ENCODE measurements at places on chromosomes 16 and 17. TPM values are rescaled to one million over a fixed set of nuclear protein-coding genes. Genes with fewer than 3 reads are reported as not detected.

GRCh38 chr16:47059991-47060390 lies 83.8 kb downstream of the NETO2 start:
- DNase-seq = no peak

SCGB1C2 gene
- total RNA-seq = not detected

DNA sequence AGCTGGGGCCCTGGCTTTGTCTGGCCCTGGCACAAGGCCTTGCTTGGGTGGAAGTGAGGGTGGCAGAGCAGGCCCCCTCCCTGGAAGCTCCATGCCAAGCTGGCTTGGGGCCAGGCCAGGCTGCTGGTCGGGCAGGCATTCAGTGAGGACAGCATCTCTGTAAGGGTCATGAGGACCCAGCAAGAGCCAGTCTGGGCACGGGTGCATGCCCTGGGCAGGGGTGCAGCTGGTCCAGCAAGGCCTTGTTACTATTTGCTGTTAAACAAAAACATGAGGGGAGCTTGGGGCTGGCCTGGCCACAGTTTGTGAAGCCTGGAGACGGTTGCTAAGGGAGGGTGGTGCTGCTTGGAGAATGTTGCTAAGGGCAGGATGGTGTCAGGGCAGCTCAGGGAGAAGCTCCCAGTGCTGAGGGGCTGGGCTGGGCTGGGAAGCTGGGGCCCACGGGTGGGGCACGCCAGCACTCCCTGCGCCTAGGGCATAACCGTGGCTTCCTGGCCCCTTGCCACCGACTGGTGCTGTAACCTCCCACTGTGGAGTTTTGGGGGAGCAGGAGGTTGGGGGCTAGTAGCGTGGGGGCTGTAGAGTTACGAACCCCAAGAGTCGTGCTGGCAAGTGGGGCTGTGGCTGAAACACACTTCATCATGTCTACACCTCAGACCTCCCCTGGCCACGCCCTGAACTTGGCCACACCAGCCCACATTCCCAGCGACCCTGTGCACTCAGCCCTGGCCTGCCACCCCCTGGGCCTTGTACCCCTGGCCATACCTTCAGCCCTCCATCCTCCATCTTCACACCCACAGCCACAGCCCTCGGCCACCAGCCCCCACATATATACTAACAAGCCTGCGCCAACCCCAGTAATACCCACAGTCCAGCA lies 1.6 kb downstream of the TPPP3 start:
- no peak for DNase-seq

DNA sequence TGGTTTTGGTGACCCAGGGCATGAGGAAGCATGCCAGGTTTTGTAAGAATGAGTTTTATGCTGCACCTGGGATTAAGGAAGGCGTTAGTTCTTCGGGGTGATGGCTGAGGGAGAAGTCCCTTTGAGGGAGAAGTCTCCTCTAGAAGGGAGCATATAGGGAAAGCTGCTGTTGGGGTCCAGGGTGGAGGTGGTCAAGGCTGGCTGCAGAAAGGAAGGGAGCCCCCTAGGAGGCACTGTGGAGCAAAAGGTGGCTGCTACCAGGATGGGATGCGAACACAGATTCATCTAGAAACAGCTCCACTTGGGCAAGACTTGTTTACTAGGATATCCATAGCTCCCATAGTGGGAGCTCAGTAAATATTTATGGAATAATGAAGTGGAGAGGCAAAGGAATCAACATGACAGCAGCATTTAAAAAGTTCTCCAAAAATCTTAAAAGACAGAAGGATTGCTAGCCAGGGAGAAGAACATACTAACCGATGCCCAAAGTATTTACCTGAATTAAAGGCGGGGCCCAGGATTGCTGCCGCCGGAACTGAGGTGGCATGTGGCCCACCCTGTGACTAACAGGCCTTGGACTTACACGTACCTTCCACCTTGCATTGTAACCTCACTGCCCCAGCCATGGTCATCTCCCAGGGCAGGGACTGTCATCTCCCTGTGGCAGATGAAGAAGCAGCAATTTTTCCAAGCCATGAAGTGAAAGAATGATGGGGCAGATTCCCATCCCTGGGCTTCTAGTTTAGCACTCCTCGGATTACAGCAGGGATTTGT lies 7.1 kb upstream of the LPCAT2 start:
- DNase-seq = peak; percentile 45

CCDC40 gene
- total RNA-seq = not detected

HIGD1B gene
- not detected for total RNA-seq

SLC16A6 gene
- total RNA-seq = 0.16 TPM

DNA sequence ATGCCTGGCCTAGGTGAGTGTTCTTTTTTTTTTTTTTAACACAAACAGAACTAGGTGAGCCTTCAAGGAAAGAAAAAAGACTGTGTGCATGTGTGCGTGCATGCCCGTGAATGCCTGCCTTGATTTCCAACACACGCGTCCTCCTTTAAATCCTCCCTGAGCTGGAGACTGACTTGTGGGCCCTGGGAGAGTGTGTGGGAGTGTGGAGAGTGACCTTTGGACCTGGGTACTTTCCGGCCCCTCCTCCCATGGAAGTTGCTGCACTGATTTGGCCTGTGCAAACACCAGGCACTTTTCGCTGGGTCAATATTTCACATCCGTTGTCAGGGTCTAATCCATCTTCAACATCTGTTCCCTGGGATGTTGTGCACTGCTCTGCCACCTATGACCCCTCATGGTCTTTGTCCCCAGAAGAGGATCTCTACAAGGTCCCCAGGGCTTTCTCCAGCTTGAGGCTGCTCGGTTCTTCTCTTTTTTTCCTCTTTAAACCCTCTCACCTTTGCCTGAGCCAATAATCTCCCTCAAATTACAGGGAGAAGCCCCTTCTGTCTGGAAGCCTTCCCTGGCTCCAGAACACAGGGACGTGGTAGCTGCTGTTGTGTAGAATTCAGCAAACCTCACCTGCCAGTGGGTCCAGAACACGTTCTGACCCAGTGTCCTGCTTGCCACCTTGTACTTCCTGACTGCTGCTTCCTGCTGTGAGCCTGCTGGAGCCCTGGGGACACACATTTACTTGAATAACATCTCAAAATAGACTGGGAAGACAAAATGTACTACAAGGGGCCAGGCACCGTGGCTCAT lies 20.8 kb upstream of the ATP5MC1 start:
- DNase-seq = peak; percentile 58

DNA sequence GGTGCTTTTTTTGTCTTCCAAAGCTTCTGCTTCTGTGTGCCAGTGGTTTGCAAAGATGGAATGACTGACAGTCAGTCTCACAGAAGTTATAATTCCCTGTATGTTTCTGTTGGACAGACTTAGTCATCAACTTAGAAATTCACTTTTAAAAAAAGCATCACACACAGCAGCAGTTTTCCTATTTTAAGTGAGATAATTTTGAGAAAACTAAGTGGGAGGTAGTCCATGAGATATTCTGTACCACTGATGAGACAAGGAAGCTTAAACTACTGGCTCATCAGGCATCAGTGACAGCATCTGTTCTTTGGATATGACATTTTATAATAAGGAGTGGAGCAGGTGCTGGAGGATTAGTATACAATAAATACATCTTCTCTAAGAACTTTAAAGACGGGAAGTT lies 20.0 kb downstream of the CNP start:
- DNase-seq = no peak

GNG13 gene
- total RNA-seq = not detected

CDK12 gene
- total RNA-seq = 65.6 TPM

GRCh38 chr16:89565256-89565505 lies 4.7 kb downstream of the RPL13 start:
- DNase-seq = no peak

MRM1 gene
- 28.1 TPM for total RNA-seq

DNA sequence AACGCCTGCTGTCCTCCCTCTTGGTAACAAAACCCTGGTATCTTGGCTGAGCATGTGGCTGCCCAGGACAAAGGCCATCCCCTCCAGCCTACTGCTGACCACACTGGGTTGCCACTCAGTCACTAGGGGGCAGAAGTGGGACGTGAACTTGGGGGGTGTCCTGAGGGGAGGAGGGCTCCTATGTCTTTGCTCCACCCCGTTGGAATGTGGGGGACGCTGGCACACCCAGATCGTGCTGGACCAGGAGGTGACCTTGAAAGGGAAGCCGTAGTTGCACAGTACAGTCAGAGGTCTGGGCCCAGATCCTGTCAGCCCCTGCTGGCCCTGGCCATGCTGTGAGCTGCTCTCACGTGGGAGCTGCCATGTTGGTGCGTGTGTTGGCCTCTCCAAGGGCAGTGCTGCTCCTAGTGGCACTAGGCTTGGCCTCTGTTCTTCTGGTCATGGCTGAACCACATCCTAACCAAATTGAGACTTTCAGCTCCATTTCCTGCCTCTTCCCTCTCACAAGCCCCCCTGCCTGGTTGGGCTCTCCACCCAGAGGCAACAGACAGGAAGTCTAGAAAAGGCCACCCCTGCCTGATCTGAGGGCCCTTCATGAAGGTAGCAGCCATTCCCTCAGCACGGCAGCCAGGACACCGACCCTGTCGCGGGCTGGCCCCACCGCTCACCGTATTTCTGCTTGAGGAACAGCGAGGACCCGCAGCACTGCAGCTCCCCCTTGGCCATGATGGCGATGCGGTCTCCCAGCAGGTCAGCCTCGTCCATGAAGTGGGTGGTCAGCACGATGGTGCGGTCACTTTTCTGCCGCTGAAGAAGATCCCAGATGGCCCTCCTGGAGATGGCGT lies 29.0 kb upstream of the RNPS1 start:
- DNase-seq = peak; percentile 86

DNA sequence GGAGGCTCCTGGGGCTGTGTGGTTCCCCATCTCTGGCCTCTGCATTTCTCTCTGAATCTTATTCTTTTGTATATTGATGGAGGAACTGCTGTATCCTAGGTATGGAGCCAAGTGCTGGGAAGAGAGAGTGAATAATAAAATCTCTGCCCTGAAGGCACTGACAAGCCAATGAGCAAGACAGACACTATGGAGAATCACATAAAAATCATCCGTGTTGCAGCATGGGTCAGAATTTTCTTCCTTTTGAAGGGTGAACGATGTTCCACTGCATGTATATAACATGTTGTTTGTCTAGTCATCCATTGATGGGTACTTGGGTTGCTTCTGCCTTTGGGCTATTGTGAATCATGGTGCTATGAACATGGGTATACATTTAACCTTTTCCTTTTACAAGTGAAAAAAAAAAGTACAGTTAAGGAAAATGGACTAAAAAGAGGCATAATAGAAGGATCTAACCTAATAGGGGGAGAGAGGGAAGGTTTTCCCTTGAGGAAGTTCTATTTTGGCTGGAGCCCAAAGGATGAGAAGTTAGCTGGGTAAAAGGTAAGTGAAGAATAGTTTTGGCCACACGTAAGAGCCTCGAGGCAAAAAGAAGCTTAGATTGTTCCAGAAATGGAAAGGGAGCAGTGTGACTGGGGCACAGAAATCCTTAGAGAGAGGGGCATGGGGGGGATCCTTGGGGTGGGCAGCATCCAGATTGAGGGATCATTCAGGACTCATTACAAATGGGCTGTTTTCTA lies 32.3 kb upstream of the GNA13 start:
- no peak for DNase-seq

DNA sequence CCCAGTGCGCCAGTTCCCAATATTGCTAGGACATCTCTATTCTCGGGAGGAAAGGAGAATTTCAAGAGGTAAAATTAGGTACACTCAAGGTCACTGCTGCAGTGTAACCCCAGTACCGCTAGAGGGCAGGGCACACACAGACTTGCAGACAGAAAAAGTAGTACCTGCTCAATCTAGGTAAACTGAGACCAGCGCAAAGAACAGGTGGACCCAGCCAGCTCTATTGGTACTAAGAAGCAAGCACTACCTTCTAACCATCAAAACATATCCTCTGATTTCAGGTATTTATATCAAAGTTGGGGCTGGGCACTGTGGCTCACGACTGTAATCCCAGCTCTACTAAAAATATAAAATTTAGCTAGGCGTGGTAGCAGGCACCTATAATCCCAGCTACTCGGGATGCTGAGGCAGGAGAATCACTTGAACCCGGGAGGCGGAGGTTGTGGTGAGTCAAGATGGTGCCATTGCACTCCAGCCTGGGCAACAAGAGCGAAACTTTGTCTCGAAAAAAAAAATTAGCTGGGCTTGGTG lies 3.6 kb upstream of the WDR81 start:
- no peak for DNase-seq
